ENCODE measurements at places on chromosomes 2 and 18.

DNA sequence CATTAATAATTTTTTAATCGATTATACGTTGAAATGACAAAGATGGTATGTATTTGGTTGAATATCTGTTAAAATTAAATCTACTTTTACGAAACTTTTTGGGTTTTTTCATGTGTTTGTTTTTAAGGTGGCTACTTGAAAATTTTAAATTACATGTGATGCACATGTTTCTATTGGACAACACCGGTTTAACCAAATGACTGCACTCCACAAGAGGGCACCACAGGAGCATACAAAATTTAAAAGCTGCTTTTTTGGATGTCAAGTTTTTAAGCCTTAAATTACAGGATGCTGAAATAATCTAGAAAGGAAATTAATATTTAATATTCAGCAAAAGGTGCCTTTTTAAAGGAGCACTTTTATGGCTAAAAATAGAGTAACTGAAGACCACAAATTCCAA, 98.7 kb downstream of the ACVR1 start:
- peak; percentile 55 for DNase-seq

- no peak for DNase-seq
These were observed 808.4 kb downstream of the ERBB4 start for GRCh38 chr2:211730215-211730614.

GRCh38 chr2:1598800-1599199, 145.5 kb downstream of the PXDN start:
- no peak for DNase-seq

GRCh38 chr2:135663148-135663700, 78.4 kb upstream of the UBXN4 start:
- no peak for DNase-seq

DNA sequence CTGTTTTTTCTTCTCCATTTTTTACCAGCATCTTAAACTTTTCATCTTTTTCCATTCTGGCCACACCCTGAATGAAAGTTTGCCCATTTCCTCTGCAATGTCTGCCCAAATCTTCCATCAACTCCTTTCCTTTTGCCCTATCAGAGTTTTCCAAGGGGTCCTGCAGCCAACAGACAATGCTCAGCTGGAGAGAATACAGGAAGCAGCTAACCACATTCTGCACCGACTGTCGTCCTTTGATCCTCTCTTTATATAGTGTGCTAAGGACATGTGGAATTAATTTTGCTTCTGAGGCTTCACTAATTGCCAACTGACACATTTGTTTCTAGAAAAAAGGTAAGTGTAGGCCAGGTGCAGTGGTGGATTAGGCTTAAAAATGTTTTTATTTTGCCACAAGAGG, 50.5 kb upstream of the DLX2 start:
- DNase-seq: no peak

DNA sequence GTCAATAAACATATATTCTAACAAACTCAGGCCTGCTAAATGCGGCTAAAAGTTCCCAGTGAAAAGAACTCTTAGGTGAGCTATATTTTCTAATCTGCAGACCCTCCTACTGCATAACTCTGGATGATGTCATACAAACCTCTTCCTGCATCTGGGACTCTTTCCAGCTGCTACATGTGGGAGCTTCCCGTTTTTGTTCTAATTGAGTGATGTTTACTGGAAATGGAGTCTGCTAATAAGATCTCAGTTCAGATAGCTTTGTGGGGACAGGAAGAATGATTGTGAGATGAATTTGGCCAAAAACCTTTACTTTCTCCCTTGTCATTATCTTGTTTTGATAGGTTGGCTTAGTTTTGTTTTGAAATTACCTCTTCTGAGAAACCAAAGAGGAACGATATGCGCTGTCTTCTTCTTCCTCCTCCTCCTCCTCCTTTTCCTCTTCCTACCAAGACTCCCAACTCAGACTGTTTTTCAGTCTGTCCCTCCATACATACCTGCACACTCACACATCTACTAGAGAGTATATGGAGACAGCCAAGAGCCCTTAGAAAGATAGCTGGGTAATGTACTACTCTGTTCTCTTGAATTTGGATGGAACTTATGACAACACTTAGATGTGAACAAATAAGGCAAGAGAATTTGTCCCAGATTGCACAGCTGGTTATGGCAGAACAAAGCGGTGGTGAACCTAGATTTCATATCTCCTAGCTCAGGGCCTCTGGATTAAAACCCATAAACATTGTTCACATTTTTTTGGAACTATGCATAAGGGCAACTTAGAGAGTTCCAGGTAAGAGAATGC, 39.8 kb upstream of the AAK1 start:
- no peak for DNase-seq

DNA sequence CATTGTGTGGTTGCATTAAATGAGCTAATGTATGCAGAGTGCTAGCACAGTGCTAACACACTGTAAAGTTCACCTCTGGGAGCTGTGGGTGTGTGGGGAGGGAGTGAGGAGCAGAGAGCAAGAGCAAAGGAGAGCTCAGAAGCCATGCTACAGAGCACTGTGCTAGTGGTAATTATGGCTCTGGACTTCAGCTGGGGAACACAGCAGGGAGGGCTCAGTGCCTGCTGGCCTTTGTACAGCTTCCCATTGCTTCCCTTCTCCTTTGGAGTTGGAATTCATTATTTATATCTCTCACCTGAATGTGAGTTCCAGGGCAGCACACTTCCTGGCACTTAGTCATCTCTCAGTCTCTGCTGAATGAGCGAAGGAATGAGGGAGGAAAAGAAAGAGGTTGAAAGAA, 2.5 kb upstream of the PLA2R1 start:
- DNase-seq: no peak

DNA sequence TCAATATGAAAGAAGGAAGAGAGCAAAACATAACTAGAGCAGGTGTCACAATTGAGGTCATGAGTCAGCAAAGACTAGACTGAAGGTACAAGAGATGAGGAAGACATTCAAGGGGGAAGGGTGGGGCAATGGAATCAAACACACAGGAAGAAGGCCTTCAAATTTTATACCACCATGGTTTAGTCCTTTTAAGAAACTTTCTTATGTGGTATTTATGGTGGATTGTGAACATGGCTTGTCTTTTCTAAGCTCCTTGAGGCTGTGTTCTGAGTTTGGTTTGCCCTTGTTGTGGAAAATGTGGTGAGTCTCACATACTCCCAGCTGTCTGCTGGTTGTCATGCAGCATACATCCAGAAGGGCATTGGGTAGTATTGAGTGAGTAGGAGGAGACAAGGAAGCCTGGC, 62.1 kb downstream of the NABP1 start:
- peak; percentile 60 for DNase-seq

DNA sequence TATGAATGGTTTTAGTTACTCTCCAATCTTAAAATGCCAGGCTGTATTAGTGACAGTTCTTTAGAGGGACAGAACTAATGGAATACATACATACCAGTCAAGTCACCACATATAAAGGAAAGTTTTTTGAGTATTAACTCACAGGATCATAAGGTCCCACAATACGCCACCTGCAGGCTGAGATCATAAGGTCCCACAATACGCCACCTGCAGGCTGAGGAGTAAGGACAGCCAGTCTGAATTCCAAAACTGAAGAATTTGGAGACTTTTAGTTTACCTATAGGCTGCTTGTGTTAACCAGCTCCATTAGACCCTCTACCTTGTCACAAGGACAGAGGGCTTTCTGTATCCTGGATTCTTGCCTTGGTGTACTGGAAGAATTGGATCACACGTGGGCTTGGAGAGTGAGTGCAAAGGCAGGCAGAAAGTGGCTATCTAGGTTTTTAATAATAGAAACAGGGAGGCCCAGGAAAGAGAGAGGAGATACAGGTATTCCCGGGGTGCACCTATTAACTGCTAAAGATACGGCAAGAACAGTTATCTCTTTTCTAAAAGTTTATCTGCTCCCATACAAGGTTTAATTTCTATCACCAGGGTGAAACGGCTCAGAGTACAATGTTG, 234.9 kb upstream of the CYRIA start:
- no peak for DNase-seq

- no peak for DNase-seq
These were observed at the start of gene ARHGAP28 for GRCh38 chr18:6729247-6730091. TSS of gene ARHGAP28 (plus strand) at chr18:6729716. CDS start at chr18:6729822, 106 bp downstream.

DNA sequence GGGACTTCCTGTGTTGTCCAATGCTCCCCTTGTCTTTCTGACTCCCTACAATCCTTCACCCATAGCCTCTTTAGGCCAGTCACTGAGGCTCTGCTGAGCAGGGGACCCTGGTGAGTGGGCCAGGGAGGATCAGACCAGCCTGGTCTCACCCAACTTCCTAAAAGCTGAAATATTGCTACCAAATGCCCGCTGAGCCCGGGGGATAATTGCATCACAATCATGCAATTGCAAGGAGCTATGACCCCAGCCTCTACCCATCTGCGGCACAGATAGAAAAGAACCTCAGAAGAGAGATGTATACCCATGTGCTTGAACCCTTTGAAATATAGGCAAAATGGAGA, 3.7 kb upstream of the SP100 start:
- DNase-seq: no peak

DNA sequence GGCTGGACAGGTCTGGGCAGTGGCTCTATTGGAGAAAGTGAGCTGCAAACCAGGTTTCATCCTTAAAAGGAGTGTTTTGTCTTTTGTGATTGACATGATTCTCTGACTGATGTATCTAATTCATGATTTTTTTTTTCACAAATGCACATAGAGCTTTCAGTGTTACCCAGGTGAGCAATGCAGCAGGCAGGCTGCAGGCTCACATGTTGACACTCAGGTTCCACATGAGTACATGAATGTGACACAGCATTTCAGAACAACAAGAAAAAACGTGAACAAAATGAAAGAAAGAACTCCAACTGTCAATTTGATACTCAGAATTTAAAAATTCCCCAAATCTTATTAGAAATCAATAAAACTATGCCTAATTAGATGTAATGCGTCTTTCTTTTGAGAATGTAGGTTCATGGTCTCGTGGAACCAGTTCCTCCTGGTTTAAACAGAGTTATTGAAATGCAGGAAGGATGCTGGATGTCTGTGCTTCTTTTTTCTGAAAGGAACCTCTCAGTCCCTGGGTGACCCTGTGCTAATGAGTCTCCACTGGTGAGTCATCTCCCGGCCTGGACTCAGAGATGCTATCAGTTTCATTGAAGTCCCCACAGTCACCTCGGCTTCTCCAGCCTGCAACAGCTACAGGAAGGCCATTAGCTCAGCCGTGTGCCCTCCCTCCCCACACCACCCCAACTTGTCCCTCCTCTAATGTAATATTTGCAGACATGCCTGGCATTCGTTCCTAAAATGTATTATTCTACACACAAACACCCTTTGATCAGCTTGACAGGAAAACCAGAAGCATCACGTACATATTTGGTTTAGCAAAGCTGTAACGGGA, 430.4 kb downstream of the LPIN1 start:
- no peak for DNase-seq

DNA sequence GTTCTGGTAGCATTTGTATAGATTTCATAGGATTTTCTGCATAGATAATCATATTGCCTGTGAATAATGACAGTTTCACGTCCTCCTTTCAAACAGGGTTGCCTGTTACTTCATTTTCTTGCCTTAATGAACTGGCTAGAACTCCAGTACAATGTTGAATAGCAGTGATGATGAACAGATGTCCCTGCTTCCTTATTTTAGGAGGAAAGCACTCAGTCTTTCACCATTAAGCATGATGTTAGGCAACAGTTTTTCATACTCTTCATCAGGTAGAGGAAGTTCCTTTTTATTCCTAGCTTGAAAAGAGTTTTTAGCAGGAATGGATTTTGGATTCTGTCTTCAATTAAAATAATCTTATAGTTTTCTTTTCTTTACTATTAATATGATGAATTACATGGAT, 39.7 kb downstream of the C2orf76 start:
- DNase-seq: no peak

- peak; percentile 47 for DNase-seq
These were observed 180.3 kb downstream of the ANKRD44 start for GRCh38 chr2:197130318-197130717.

DNA sequence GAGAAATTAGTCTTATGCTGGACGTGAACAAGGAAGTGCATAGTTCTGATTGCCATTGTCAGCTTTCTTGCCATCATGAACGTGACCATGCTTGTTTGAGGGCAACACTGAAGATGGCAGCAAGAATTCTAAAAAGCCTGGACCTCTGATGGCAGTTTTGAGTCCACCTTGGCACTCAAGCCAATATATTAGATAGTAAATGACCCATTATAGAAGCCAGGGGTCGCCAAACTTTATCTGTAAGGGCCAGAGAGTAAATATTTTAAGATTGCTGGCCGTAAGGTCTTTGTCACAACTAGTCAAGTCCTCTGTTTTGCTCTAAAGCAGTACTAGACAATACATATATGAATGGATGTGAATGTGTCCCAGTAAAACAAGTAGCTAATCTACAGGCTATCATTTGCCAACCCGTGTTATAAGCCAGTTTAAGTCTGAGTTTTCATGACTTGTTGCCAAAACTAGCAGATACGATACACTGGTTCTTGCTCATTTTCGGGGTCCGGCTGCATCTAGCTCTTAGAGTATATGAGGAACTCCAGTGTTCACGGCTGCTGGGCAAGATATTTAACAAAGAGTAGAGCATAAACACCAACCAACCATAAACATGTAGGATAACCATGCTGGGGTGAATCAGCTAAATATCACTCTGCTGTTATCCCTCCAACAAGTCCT, 73.1 kb upstream of the PELI1 start:
- DNase-seq: no peak

DNA sequence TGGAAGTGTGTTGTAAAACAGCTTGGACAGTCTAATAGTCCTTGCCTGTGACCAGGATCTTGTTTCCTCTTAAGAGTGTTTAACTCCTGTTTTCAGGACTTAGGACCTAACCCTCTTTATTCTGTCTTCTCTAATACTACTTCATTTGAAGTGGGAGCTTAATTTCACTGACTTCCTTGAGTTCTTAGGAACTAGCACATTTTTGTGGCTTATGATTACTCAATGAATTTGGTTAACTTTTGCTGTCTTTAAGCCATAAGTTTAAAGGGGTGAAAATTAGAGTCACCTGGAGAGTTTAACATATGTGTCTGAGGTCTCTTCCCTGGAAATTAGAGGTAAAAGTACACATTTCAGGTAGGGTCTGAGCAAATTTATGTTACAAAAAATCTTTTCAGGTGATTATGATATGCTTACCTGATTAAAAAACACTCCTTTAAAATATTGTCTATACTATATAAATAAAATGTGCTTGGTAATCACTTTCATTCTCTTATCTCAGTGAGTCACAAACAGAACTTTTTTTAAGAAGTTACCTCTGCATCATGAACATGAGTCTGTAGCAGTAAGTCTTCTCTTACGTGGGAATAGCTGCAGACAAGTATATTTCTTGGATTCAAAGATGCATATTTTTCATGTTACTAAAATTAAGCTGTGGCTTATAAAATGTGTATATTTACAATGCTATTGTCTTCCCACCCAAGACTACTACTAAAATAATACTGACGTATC, 52.7 kb downstream of the ATP9B start:
- DNase-seq: no peak

DNA sequence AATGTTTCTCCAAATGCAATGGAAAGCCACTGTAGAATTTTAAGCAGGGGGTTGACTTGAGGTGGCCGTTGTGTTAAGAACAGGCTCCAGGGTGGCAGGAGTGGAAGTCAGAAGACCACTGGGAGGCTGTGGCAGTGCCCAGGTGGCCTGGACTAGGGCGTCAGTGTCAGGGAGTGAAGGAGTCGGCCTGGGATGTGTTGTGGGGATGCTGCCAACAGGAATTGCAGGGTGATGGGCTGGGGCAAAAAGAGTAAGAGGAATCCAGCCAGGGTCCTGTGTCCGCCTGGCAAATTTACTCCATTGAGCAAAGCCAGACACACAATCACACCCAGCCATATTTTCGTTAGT, 55.1 kb downstream of the ACAA2 start:
- no peak for DNase-seq

Measured in CD4-positive, alpha-beta T cell treated with Interleukin-10 for 1 hour (primary cell).